ENCODE measurements at places on chromosomes 3 and 15.

GRCh38 chr3:162743091-162743490 lies 1246.5 kb downstream of the OTOL1 start:
- no peak for DNase-seq

GRCh38 chr15:68578175-68578979 lies 416 bp upstream of the CORO2B start:
- no peak for DNase-seq

DNA sequence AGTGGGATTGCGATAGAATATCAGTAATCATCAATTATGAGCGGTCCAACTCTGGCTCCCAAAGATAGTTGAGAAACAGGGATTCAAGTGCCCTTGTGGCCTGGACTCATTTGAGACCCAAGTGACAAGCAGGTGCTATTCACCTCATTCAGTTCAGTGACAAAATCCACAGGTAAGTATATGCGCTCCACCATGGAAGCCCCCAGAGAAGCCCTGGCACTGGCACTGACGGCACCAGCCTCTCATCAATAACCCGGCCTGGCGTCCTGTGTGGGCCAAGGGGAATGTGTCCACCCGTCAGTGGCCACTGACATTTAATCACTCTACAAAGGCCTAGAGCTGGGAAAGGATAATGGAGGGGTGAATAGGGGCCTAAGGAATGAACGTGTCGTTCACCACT lies 117.2 kb downstream of the ADCY5 start:
- DNase-seq = no peak

- DNase-seq = no peak
These were observed 4.8 kb downstream of the PAQR5 start for GRCh38 chr15:69303337-69304181.

- DNase-seq = no peak
These were observed 151.4 kb upstream of the SEMA6D start for GRCh38 chr15:47565949-47566348.

GRCh38 chr15:60831540-60831939 lies 352.6 kb upstream of the ICE2 start:
- DNase-seq = no peak

- DNase-seq = no peak
These were observed 6.0 kb downstream of the SLC6A1 start for GRCh38 chr3:10998542-10998941.

DNA sequence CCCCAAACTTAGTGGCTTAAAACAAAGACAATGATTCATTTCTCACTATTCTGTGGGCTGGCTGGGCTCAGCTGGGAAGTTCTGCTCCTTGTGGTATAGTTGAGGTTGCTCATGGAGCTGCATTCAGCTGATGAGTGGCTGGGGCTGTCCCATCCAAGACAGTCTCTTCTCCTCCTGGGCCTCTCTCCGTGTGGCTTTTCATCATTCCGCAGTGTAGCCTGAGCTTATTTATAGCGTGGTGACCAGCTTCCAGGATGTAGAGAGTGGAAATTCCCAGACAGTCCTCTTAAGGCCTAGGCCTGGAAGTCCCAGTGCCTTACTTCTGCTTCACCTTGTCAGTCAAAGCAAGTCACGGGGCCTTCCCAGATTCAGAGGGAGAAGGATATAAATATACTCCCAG lies 136.7 kb upstream of the DAZL start:
- no peak for DNase-seq

- no peak for DNase-seq
These were observed 53.0 kb upstream of the CORO2B start for GRCh38 chr15:68525815-68526214.

DNA sequence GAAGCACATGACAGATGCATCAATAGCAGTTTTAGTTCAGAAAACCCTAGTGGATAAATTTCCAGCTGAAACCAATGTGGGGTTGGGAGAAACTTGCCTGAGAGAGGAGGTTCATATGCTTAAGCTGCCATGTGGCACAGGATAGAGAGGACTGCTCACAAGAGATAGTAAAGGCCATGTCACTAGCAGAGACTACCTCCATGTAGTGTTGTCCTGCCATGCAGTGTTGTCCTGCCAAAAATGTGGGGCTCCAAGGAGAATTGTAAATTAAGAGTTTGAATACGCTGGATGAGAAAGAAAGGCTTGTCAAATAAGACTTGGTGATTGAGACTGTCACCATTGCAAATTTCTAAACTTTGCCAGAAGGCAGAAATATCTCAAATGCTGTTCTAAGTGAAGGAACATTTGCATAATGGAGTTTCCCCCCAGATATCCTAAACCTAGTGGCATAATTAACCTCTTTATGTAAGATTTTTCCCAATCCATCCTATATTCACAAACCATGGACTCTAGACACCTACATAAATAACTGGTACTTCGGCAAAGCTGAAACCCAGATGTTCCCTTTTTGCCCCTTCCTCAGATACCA lies 938.3 kb upstream of the ALCAM start:
- no peak for DNase-seq

GRCh38 chr3:54878145-54878544 lies 49.7 kb downstream of the LRTM1 start:
- no peak for DNase-seq

DNA sequence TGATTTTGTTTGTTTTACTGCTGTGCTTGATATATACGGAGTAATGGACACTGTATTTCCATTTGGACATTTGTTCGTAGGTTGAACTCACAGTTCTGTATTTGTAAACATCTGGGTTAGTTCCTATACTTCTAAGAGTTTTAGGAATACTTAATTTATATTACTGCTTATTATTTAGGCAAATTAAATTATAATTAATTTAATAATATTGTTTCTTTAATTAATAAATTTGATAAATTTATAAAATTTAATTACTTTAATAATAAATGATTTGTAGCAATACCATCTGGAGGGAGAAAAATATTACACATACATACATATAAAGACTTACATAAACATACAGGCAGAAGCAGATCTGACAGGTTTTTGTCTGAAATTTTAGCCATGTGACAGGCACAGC lies 14.5 kb upstream of the B4GALT4 start:
- DNase-seq = no peak

- DNase-seq = no peak
These were observed 52.8 kb downstream of the ZMAT3 start for GRCh38 chr3:179018808-179019207.
